ENCODE measurements at places on chromosomes 3 and 15.
A peak's percentile ranks its signal among the peaks of the same experiment; 100 is the strongest.

DNA sequence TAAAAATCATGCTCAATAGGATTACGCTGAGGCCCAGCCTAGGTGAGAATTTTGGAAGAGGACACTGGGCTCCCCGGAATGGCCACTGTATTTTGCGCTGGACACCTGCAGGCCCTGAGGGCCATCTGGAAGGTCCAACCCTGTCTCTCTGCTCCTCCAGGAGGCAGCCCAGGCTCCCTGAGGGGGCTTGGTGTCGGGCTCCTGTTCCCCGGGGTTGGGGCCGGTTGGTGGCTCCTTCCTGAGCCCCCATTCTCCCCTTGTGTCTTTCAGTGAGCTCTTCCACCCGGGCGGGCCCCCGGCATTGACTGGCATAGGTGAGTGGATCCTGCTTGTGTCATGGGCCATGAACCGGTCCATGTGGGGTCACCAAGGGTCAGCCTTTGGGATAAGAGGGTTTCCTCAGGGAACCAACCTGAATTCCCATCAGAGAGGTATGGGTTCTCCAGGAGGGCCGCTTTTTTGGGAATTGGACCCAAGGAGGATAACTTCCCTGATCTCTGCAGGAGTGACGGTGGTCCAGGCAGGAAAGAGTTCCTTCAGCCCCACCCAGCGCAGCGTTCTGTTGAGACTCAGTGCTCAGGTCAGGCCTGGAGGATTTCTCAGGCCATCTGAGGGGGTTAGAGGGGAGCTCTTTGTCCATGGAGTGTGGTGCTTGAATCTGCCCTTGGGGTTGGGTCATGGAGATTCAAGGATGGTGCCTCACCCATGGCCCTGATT is 187.8 kb downstream of the UBE3A start:
- DNase-seq = no peak

DNA sequence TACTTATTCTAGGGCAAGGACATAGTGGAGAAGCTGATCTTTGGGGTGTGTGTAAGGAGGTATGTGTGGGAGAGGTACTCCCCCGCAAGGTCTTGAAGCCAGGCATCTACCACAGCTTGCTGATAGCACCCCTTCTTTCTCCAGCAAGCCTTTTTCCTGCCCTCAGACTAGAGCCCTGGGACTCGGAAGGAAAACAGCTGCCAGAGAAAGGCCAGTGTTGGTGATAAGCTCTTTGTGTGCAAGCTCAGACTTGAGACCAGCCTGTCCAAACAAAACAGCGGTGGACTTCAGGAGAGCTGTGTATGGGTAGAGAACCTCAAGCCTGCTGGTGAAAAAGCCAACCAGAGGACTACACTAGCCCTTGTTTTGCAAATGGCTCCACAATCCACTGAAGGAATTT is 1028.6 kb downstream of the MCTP2 start:
- no peak for DNase-seq

GRCh38 chr3:129654131-129654530 is 47.7 kb upstream of the PLXND1 start:
- DNase-seq = no peak

DNA sequence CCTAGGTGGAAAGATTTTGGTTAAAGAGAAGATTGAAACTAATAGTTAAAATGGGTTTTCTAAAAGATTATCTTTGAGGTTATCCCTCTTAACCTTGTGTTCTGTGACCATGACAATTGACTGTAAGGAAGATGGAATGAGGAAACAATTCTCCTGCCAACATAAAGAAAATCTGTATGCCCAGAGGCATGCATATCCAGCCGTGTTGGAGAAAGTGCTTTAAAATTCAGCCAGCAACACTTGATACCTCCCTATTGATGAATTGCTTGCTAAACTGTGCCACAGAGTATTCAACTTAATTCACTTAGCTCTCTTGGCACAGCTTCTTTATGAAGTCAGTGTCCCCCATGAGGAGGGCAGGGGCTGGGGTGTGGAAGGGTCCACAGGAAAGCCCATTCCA is 203.5 kb downstream of the UBE2E2 start:
- DNase-seq = no peak

DNA sequence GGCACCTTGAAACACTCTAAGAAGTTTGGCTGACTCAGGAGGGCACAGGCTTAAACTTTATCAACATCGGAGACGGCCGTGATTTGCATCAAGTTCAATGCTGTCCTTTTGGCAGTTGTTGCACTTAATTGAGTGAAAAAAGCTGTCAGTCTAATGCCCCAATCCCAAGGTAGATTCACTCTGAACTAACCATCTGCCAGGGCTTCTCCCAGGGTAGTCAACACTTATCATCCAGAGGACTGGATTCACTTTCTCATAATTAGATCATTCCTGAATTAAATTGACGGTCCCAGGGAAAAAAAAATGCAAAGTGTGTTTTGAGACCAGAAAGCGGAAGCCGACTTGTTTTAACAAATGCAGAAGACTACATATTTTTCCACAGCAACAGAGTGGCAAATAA is 28.5 kb downstream of the RORA start:
- no peak for DNase-seq

- DNase-seq = no peak
Measured at GRCh38 chr3:40864146-40864782, 335.0 kb upstream of the CTNNB1 start.

DNA sequence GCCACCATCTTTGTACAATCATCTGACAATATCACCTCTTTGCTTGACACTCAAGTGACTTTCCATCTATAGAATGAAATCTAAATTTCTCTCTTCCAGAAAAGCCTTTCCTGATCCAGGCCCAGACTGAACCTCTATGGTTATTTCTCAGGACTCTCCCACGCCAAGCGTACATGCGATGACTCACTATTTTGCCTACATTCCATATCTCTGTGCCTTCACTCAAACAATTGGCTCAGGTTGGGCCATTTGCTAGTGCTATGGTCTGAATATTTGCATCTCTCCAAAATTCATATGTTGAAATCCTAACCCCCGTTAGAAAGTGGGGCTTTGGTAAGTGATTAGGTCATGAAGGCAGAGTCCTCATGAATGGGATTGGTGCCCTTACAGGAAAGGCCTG is 43.9 kb downstream of the ST3GAL6 start:
- no peak for DNase-seq

DNA sequence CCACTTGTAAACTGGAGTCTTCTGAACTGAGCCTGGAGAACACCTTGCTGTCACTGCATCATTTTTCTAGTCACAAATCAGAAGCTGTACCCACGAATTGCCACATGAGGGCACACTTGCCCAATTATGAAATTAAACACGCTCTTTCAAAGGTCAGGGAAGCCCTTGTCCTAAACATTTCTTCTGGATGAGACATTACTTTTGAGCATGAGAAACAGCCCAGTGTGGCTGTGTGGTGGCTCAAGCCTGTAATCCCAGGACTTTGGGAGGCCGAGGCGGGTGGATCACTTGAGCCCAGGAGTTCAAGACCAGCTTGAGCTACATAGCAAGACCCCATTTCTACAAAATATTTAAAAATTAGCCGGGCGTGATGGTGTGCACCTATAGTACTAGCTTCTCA is 27.5 kb upstream of the CFAP161 start:
- DNase-seq = peak; percentile 6

- no peak for DNase-seq
Measured at GRCh38 chr3:189490749-189491148, 140.4 kb upstream of the TP63 start.

DNA sequence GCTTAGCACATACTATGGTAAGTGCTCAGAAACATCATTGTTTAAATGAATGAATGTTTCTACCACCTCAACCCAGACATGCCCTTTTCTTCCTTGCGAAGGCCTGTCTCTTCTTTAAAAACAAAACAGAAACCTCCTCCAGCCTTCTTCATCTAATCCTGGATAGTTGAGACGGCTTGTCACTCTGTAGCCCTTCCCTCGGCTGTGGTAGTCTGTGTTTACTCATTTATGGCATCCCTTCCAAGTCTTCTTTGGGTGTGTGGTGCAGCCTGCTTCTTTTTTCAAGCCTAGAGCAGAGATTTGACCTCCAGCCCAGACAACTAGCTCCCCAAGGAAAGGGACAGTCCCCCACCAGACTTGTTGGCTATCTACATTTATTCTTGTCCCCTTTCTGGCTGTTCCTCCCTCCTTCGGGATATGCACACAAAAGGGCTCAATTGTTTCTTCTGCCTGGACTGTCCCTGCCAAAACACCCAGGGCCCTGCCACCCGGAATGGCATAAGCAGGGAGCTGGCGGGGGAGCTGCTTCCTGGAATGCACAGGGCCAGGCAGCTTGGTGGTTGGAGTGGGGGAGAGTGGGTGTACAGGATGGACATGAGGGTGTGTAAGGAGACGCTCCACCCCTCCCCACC is 67.8 kb downstream of the ITGA11 start:
- DNase-seq = no peak

DNA sequence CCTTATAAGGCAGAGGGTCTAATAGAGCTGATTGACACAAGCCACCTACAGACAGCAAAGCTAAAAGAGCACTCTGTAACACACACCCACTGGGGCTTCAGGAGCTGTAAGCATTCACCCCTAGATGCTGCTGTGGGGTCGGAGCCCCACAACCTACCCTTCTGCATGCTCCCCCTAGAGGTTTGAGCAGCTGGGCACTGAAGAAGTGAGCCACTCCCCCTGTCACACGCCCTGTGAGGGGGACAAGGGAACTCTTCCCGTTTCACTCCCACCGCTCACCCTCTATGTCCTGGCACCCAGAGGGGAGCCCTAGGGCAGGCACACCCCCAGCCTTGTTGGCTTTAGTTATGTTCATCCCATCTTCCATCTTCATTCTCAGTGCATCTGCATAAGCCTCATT is 9.4 kb upstream of the CSTA start:
- no peak for DNase-seq

GRCh38 chr3:94001191-94001590 is 21.2 kb downstream of the ARL13B start:
- no peak for DNase-seq

DNA sequence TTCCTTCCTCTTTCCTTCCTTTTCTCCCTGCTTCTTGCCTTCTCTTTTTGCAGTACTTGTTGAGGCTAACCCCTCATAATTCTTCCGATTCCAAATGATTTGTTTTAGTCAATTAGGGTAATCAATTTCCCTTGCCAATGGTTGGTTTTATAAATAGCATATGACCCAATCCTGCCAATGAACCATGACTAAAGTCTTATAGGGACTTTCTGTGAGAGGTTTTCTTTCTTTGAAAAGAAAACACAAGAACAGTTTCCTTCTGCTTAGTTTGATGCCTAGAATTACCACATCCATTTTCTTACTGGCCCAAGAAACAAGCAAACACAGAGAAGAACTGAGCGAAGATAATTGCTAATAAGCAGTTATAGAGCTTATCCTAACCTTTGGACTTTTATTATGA is 292.5 kb upstream of the SATB1 start:
- DNase-seq = no peak

DNA sequence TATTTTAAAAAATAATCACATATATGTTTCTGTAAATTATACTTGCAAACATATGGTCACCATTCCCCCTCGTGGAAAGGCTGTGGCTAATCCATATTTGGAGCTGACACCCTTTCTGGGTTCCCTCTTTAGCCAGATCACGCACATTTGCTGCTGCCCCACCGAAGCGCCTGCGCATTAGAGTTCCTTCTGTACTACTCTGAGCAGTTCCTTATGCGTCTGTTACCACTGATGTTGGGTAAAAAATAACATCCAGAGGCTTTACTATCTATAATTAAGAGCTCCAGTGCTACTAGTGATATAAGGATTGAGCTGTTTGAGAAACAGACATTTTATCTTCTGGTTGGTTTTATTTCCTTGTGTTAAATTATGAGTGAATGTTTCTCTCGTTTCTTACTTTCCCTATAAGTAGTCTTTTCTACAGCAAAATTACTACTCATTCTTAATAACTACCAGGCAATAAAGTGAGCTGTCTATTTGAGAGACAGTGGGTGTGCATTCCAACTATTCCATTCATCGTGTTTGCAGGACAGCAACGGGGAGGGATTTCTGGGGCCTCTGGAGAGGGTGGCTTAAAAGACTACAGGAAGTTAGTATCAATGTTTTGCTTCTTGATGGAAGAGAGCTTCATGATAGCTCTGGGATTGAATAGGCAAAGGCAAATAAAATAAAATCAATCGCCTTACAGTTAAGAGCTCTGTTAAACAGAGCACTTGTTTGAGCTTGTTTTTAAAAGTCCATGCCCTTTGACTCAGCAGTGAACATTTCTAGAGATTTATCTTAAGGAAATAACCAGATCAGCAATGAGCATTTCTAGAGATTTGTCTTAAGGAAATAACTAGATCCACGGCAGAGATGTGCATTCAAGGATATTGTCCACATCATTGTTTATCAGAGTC is 245.2 kb downstream of the CD47 start:
- no peak for DNase-seq

- no peak for DNase-seq
Measured at GRCh38 chr15:34699968-34700640, 54.7 kb downstream of the GJD2 start.

GRCh38 chr15:88982304-88982945 is 69.2 kb upstream of the MFGE8 start:
- DNase-seq = no peak

DNA sequence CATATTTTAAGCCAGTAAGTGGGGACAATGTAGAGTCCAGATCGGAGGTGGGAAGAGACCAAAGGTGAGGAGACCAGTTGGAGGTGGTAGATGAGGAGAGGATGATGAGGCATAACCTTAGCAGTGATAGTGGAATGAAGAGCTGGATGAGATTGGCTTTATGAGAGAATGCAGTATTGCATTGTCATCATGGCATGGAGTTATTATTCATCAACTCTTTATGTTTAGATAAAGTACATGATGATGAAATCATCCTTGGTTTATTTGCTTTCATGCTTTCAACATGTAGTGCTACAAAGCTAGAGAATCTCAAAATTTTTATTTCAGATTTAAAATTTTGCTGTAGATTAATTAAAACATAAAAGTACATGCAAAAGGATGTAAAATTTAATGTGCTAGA is 64.0 kb downstream of the PPM1L start:
- DNase-seq = no peak

- DNase-seq = peak; percentile 37
Measured at GRCh38 chr3:11643201-11643603, 513 bp downstream of the VGLL4 start.

- no peak for DNase-seq
Measured at GRCh38 chr3:143644370-143645089, 203.7 kb downstream of the SLC9A9 start.

GRCh38 chr3:127097481-127097880 is 95.5 kb upstream of the PRR23E start:
- DNase-seq = no peak

All from DMS79 treated with DMSO at 0.1 percent for 48 hours (cell line).